ENCODE measurements at places on chromosomes 11 and 22.

DNA sequence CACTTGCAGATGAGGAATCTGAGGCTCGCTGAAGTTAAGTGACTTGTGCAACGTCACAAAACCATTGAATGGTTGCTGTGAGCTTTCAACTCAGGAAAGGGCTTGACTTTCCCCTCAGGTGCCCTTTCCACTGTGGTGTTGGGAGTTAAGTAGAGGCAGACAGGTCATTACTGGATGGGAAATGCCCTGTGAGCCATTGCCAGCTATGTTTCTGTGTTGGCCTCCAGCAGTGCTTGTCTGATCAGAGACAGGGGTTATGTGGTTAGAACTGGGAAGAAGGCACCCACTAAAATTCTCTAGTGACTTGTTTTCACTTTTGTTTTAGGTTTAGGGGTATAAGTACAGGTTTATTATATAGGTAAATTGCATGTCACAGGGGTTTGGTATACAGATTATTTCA is 96.6 kb downstream of the FDX1 start:
- DNase-seq = no peak

DNA sequence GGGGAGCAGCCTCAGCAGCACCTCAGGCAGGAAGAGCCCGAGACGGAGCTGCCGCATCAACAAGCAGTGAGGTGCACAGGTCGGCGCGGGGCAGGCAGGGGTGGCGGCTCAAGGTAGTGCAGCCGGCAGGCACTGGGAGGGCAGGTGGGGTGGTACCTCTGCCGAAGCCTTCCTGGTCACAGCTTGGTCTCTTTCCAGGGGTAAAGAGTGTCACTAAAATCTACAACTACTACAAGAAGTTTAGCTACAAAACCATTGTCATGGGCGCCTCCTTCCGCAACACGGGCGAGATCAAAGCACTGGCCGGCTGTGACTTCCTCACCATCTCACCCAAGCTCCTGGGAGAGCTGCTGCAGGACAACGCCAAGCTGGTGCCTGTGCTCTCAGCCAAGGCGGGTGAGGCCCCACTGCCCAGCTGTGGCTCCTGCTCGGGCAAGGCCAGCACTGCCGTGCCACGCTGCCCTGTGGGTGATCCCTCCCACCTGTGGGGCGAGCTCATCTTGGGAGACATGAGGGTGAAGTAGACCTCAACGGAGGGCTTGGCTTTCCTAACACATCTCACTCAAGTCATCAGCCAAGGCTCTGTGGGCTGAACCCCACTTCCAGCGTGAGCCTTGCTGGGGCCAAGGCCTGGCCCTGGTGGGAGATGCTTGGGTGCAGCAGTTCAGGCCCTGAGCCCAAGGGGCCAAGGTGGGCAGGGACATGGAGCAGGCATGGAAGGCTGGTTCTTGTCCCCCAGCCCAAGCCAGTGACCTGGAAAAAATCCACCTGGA is 13.6 kb downstream of the GATD1 start:
- DNase-seq = no peak

- no peak for DNase-seq
Observed at GRCh38 chr11:92965196-92965595, 4.3 kb upstream of the MTNR1B start.

DNA sequence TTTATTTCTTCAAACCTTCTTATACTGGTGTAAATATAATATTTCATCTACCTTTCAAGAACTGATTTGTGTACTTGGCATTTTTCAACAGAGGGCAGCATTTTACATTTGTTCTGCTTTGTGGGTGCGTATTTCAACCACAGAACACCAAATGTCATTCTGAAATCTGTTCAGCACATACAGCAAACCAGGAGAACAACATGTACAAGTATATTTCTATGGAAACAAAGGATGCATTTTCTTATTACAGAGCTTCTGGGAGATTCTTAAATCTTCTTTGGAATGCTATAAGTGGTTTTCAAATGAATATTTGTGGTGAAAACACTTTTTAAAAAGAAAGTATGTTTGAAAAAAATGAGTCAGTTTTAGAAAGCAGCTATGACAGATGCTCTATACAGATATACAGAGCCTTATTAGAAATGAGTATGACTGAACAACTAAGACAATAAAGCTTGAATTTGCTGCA is 946.0 kb downstream of the FAM181B start:
- no peak for DNase-seq

GRCh38 chr11:119101759-119102423 is at the start of gene DPAGT1:
DPAGT1 (minus strand) TSS chr11:119101853; CDS start chr11:119101655, 198 bp downstream.
- DNase-seq = peak; percentile 65

- no peak for DNase-seq
Observed at GRCh38 chr11:83827940-83828554, 541.9 kb upstream of the CCDC90B start.

- no peak for DNase-seq
Observed at GRCh38 chr11:118895093-118896039, 11.7 kb downstream of the CXCR5 start.

GRCh38 chr11:110797453-110797852 is 85.2 kb upstream of the ARHGAP20 start:
- no peak for DNase-seq

DNA sequence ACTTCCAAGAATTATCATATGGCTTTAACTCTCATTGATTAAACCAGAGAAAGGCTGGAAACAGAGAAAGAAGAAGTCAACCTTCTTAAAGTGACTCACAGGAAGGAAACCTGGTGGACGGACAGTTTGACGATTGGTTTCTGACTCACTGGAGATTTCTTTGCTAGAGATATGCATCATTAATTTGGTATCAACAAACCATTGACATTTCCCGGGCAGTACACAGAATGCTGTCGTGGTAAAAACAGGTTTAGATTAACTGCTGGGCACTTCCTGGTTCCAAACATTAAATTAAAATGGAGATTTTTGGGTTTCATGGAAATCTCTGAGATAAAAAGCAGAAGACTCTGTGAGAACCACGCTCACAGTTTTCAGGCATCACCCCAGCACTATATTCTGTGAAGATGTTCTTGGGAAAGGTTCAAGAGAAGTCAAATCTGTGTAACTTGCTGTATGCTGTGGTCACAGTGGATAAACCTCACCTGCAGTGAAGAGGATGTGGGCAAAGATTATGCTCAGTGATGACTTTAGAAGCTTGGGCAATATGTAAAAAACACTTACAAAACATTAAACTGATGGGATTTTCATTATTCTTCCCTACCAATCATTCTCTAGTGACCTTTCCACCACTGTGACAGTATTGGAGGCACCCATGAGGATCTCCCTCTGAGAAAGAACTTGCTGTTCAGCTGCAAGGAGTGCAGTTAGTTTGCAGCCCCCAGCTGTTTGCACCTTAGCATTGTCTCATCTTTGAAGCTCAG is 61.1 kb upstream of the CD44 start:
- no peak for DNase-seq

DNA sequence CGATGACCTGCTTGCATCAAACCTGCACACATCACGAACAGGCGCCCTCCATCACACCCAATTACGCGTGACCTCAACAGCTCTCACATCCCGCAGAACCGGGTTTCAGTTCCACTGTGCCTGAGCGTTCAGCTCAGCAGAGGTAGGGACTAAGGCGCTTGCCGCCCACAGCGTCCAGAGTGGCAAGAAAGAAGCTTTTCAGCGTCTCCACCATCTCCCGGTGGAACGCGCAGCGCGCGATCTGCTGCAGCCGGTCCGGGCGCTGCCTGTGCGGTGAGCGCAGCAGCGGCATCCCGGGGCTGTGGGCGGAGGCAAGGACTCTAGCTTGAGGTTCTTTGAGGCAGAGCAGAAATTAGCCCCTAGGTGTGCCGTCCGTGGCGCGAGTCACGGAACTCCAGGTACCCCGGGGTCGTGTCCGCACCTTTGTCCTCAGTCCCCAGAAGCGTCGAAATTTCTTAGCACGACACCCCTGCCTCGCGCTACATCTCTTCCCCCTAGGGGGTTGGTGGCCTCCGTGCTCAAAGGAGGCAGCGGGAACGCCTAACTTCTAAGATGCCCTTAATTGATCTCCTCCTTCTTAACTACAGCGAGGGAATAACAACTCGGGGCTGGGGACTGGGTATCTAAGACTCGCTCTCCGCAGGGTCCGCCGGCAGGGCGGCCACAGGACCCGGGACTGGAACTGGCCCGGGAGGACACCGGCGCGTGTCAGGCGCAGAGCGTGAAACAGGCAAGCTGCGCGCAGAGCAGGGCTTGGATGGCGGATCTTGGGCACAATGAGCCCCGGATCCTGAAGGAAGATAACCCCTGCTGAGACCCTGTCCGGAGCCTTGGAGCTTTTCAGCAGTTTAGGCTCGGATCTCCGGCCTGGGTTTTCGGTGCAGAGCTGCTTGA is 1.7 kb upstream of the CALCA start:
- no peak for DNase-seq

DNA sequence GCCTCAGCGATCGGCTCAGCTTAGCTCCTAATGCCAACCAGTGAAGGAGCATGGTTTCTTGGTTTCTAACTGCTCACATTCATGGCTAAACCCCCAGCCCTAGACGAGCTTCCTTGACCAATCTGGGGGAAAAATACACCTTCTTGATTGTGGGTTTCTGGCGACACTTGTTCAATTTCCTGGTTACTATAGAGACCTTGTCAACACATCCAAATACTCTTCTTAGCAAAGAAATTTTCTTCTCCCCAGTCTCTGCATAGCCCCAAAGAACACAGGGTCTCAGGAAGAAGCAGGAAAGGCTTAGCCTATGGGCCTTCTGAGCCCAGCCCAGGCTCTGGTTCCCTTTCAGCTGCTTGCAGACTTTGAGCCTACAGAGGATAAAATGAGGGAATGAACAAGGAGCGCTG is 88.5 kb upstream of the SYT13 start:
- DNase-seq = no peak

DNA sequence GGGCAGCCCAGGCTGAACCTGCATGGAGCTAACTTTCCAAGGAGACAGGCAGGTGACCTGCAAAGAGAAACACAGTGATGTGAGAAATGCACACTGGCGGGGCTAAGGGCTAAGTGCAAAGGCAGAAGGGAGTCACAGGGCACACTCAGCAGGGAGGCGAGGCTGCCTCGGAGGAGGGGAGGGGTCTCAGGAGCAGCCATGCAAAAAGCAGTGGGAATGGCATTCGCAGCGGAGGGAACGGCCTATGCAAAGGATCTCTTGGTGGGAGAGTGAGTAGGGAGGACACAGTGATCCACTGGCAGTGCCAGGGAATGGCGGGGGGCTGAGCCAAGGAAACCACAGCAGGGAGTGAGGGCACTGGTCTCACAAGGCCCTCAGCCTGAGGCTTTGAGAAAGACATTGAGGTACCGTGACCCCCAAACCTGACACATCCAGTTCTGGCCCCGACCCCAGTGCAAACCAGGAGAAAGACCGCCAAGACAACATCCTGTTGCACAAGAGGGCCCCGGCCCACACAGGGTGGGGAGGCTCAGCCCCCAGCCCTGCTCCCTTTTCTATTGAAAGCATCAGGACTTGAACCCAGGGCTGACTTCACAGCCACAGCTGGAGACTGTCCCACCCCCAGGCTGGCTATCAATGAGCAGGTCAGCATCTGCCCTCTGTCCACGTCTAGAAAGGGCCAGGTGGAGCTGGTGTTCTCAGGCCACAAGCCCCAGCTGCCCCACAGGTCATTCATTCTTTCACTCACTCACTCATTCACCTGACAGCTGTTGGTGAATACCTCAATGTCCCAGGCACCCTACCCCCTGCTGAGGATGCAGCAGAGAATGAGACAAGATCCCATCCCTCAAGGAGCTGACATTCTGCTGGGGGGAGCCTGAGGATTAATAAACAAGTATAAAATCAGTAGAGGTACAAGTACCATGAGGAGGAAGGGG is 50.7 kb downstream of the IGLL1 start:
- no peak for DNase-seq

GRCh38 chr11:84580428-84580827 is 1046.7 kb downstream of the DLG2 start:
- DNase-seq = no peak

GRCh38 chr22:41664490-41664889 is 24.2 kb downstream of the SNU13 start:
- no peak for DNase-seq

GRCh38 chr11:64878223-64878493 is 263 bp downstream of the EHD1 start:
- DNase-seq = no peak

DNA sequence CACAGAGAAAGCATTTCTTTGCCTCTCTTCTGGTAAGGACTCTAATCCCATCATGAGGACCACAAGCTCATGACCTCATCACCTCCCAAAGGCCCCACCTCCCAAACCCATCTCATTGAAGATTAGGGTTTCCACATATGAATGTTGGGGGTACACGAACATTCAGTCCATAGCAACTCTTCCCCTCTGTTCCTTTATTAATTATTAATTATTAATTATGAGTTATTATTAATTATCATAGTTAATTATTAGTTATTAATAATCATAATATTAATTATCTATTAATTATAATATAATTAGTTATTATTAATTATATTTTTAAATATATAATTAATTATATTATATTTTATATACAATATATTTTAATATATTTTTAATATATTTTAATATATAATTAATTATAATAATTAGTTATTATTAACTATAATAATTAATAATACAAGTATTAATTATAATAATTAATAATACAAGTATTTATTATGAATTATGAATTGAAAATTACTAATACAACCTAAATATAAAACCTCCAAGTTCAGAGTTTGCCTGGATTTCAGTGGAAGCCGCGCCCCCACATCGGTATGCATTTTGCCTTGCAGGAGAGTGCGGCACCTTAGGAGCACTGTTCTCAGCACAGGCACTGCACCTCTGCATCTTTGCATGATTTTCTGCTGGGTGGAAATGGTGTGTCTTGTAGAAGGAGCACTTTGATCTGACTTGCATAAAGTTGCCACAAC is 128.0 kb upstream of the FGF3 start:
- DNase-seq = no peak

DNA sequence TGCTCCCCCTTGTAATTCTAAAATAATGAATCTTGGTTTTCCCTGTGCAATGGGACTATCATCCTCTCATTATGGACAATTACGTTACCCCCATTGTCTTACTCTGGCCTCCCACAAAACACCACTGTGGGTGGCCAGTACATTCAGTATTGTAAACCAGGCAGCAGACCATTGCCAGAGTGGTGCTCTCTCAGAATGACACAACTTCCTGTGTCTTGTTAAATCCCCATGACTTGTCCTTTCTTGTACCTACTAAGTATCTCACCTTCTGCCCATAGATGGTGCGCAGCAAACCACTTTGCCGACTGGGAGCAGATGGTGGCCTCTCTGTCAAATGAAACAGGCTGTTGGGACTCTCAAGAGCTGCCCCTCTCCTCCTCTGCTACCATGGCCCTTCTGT is 287.1 kb upstream of the RAG2 start:
- DNase-seq = no peak

DNA sequence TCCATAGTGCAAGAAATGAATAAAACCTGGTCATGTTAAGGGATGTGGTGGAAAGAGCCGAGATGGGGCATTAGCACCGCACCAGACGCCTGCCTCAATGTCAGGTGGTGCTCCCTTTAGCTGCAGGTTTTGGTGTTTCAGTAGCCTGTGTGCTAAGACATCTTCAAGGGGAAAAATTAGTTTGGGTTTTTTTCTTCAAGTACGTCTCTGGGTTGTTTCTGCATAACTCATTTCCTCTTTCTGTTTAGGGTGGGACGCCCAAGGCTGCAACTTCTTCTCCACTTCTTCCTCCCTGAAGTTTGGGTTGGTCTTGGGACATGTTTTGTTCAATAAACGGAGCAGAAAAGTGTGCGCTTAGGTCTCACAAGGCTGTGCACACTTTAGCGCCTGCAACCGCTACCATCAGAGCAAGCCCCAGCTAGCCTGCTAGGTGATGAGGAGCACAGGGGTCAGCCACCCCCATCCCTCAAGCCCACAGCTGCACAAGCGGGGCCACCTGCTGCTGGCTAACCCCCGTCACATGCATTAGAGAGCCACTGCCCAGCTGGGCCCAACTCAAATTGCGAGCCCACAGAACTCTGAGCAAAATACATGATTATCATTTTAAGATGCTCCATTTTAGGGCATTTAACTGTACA is 1495.7 kb downstream of the TBC1D22A start:
- DNase-seq = no peak

GRCh38 chr11:69456712-69457111 is 24.8 kb upstream of the LINC01488 start:
- no peak for DNase-seq

Measured in esophagus squamous epithelium (tissue), 5 donors.